Natural killer cell (primary cell): ENCODE measurements at places on chromosomes 13 and 19. TPM values are rescaled to one million over a fixed set of nuclear protein-coding genes. Genes with fewer than 3 reads are reported as not detected.

Gene UPF1
- 123 TPM for total RNA-seq

Gene CTXN1
- not detected for total RNA-seq

Gene SIGLEC5
- total RNA-seq = 0.90 TPM

Gene ANGPTL8
- total RNA-seq = not detected

Gene RAB4B
- 99.8 TPM for total RNA-seq

Gene OR7D2
- total RNA-seq = not detected

Gene KIRREL2
- total RNA-seq = not detected

Gene PRKCSH
- total RNA-seq = 327 TPM

Gene ZNF146
- total RNA-seq = 37.3 TPM

Gene ZNF136
- total RNA-seq = 31.5 TPM

Gene ZNF836
- 27.9 TPM for total RNA-seq

Gene ZNF558
- total RNA-seq = 20.9 TPM

Gene CEACAM3
- total RNA-seq = 1.3 TPM

Gene CEACAM16
- not detected for total RNA-seq

Gene ELSPBP1
- not detected for total RNA-seq

Gene ZNF460
- total RNA-seq = 69.7 TPM

Gene LEUTX
- total RNA-seq = not detected

Gene CEACAM7
- not detected for total RNA-seq

Gene THSD8
- total RNA-seq = 2.8 TPM

Gene MAB21L1
- total RNA-seq = not detected

Gene TMEM59L
- not detected for total RNA-seq

Gene SHC2
- 0.75 TPM for total RNA-seq

Gene PRR20C
- total RNA-seq = not detected

Gene KHSRP
- 165 TPM for total RNA-seq

Gene ZNF835
- 0.18 TPM for total RNA-seq

Gene GAPDHS
- not detected for total RNA-seq

Gene OLFM2
- 3.3 TPM for total RNA-seq

Gene ZNF628
- 28.7 TPM for total RNA-seq

Gene KCNN4
- 0.72 TPM for total RNA-seq

Gene FBN3
- not detected for total RNA-seq
